ENCODE measurements at places on chromosomes 6 and 20.

GRCh38 chr6:92827104-92827503 lies 592.3 kb downstream of the EPHA7 start:
- no peak for DNase-seq

- no peak for DNase-seq
Measured at GRCh38 chr6:154888421-154889295, 106.5 kb upstream of the TIAM2 start.

GRCh38 chr6:18186033-18186432 lies 30.8 kb downstream of the KDM1B start:
- no peak for DNase-seq

DNA sequence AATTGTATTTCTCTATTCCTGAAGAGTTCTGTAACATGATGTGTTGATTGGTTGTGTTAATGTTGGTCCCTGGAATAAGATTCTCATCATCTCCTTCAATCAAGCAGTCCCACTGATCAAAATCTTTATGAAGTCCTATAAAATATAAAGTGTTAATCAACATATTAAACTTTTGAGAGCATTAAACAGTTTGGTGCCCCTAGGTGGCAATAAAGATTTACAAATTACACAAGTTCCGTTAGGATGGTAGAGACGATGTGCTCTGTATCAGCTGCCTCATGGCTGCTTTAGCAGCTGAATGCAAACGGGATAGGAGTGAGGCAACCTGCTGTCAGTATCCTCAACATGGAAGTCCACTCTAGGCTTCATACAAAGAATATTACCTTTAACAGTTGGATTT lies 16.9 kb downstream of the TDRD6 start:
- DNase-seq = no peak

- no peak for DNase-seq
Measured at GRCh38 chr6:5278565-5279120, 17.3 kb downstream of the FARS2 start.

DNA sequence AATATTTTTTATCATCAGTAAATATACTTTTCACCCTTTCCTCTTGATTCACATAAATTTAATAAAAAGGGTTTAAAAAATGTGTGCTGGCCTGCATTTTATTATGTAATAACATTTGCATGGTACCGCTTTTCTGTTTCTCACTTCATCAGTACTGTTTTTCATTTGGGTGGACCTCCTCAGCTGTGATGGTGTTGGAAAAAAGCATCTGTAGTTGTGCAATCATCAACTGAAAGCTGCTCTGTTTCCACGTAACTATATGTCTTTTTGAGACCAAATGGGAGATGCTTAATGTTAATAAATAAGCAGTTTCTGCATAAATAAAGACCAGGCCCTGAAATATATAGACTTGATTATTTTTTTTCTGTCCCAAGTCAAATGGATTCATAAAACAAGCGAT lies 31.6 kb upstream of the CENPW start:
- DNase-seq = no peak

- no peak for DNase-seq
Measured at GRCh38 chr6:87661016-87661415, 41.0 kb downstream of the AKIRIN2 start.

DNA sequence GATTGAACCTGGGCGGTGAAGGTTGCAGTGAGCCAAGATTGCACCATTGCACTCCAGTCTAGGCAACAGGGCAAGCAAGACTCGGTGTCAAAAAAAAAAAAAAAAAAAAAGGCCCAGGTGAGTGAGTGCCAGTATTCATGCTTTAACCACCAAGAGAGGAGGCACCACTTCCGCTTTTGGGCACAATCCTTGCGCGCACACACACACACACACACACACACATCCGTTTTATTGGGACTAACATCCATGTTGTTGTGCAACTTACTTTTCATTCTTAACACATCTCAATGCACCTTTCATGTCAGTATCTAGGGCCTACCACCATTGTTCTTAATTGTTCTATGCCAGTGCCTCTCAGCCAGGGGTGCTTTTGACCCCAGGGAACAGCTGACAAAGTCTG lies 263.0 kb downstream of the CDC5L start:
- DNase-seq = no peak

DNA sequence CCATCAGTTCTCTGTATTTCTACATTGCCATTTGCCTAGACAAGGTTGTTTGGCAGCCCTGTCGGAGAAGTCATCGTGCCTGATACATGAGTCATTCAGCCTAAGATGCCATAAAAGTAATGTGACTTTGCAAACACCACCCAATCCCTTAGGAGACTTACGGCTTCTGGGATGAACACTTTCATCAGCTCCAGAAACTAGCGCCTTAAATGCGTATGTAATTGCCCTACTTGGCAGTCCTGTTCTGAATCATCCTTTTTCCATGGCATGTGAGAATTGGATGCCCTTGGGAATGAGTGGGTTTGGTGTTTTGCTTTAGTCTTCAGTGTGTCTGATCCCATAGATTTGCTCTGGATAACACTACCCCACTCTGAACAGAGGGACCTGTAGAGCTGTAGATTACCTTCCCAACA lies 158.5 kb downstream of the SASH1 start:
- DNase-seq = no peak

Measured in esophagus squamous epithelium (tissue), 5 donors.